ENCODE measurements at places on chromosomes 12 and 14.

DNA sequence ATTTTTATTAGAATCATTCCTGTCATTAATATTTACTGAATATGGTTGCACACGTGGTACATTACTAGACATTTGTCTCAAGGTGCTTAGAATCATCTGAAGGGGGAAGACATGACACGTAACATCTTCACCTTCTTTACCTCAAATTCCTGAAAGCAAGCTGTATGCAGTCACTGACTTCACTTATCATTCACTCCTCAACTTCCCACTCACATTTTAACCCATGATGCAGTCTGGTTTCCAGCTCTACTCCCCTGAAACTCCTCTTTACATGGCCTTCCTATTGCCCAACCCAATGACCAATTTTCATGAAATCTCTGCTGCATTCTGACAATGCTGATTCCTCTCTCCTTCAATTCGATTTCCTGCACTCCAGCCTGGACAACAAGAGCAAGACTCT lies 5.8 kb upstream of the PSMC6 start:
- no peak for DNase-seq

DNA sequence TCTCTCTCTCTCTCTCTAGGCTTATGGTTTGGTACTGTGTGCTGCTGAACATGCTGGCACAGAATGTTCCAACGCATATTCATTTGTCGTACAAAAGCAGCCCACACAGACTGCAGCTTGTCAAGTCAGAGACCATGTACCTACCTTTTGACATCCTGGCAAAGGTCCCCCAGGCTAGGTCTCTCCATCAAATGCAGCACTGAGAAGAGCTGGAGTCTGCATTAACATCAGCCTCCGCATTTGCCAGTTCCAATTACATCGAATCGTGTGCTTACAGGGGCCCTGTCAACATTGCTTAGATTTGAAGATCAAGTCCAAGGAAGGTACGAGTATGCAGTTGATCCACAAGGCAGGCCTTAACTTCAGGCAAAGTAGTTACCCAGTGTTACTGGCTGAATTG lies 47.9 kb downstream of the GPR135 start:
- DNase-seq: no peak

GRCh38 chr12:76101739-76102385 lies 17.4 kb upstream of the NAP1L1 start:
- DNase-seq: no peak

- DNase-seq: no peak
Measured at GRCh38 chr12:121326996-121327674, 25.1 kb downstream of the ANAPC5 start.

- no peak for DNase-seq
Measured at GRCh38 chr12:13900718-13901117, 80.7 kb downstream of the GRIN2B start.

- DNase-seq: no peak
Measured at GRCh38 chr12:105083551-105084105, 630 bp downstream of the ALDH1L2 start.

GRCh38 chr14:24595073-24595808 lies 14.2 kb downstream of the GZMH start:
- DNase-seq: no peak

GRCh38 chr12:89138048-89138852 lies 214.1 kb downstream of the DUSP6 start:
- no peak for DNase-seq

- no peak for DNase-seq
Measured at GRCh38 chr12:5872745-5873144, 72.3 kb downstream of the ANO2 start.

GRCh38 chr14:52094546-52095271 lies 25.9 kb upstream of the NID2 start:
- no peak for DNase-seq

GRCh38 chr12:45464699-45465098 lies 248.8 kb downstream of the ANO6 start:
- peak; percentile 8 for DNase-seq

- no peak for DNase-seq
Measured at GRCh38 chr12:91073426-91073825, 15.6 kb upstream of the KERA start.

GRCh38 chr12:1657688-1658087 lies 28.7 kb downstream of the WNT5B start:
- DNase-seq: no peak

DNA sequence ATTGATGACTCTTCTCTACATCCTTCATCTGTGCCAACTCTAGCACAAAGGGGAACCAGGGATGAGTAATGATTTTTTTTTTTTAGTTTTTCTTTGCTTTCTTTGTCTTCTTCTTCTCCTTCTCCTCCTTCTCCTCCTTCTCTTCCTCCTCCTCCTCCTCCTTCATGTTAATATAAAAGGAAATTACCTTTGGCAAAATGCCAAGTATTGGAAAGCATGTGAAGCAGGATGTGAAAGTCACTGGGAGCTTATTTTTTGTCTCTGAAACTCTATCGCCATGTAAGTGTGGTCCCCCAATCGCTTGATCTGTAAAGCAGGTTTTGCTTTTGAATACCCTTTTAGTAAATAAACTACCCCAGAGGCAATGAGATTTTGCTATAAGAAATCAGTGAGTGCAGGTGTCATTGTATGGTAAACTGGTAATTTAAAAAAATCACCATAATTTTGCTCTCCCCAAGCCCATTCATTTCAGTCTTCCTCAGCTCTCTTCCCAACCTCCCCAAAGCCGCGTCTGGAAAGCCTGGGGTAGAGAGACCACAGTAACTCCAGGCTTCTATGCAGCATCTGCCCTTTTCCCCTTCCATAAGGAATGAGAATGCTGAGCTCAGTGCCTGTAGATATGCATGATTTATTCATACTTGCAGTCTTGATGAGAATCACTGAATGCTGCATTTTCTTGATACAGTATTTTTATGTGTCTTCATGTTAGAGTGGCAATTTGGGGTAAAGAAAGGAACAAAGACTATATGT lies 388.7 kb downstream of the TMEM117 start:
- DNase-seq: no peak

GRCh38 chr12:65074932-65075331 lies 46.2 kb downstream of the WIF1 start:
- DNase-seq: peak; percentile 21

GRCh38 chr12:70258605-70259403 lies 15.6 kb downstream of the CNOT2 start:
- no peak for DNase-seq

DNA sequence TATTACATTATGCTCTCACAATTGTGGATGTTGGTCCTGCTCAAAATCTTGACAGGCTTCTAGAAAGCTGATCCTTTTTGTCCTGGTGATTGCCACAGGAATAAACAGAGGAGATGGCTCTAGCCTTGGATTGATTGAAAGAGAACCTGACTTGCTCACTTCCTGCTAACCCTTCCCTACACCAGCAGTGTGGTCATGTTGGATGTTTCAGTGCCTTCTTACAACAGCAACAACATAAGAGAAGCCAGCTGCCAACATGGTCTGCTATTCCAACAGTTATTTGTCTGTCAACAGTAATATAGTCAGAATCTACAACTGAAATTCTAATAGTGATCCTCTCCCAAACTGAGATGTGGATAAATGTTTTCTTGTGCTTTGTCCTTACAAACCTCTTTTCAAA lies 311.6 kb upstream of the DIO2 start:
- no peak for DNase-seq

GRCh38 chr14:65106736-65107135 lies 4.4 kb upstream of the MAX start:
- DNase-seq: no peak

DNA sequence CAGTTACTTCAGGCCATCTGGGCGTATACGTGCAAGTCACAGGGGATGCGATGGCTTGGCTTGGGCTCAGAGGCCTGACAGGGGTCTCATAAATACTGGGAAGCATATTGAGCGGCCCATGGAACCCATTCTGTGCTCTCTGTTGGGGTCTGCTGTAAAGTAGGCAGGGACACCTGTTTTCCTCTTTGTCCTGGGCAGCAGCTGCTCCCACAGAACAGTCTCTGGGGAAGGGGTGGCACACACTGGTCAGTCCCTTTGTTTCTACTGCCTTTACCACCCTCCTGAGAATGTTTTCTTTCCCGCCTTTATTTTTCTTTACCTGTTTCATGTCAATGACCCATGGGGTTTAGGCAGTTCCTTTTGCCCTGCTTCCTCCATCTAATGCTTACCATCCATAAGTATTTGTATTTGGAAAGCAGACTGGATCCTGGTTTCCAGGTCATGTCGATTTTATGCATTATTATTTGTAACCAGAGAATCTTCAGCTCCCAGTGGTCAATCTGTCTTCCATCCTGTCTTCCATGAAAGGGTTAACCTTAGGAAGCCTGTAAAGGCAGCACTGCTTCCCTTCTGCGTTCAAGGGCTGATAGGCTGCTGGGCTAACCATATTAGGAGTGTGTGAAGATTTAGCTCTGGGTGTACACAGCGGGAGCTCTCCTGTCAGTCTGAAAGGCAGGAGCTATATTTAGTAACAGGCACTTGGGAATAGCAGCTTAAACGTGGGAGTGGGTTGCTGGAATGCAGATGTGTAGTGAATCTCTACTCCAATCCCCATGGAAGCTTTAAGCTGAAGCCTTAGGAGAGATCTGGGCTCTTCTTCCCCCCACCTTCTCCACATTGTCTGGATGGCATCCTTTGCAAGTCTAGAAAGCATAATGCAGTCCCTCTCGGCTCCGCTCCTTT lies 124.0 kb downstream of the DYRK2 start:
- DNase-seq: peak; percentile 80

GRCh38 chr12:108457006-108457733 lies 57.9 kb upstream of the FICD start:
- DNase-seq: peak; percentile 52

DNA sequence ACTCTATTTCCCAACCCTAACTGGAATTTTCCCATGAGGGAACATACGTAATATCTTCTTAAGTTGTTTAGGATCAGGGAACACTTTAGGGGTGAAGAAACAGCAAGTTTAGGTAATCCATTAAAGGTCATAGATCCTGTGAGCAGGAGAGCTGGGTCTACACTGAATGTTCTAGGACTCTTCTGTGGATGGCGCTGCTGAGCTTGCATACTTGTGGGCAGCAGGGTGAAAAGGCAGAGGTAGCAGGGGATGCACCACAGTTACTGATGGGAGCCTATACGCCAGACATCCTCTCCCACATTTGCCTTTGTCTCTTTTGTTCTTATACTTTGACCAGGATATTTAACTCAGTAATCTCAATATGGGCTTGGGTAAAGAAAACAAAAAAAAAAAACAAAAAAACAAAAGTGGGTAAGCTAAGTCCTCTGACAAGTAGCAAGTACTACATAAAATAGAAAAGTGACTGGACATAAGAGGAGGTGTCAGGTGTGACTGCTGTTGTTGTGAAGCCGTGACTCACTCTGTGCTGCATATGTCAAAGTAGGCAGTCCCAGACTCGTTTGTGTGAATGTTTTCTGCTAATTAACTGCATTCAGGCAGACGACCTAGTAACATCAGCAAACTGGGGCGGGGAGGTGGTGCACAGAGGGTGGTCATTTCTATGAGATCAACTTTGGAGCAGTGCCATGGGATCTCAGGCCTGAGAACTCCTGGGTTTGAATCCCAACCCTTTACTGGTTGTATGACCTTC lies 31.6 kb downstream of the NEUROD4 start:
- DNase-seq: no peak

GRCh38 chr14:29806124-29806517 lies 121.5 kb downstream of the PRKD1 start:
- no peak for DNase-seq

DNA sequence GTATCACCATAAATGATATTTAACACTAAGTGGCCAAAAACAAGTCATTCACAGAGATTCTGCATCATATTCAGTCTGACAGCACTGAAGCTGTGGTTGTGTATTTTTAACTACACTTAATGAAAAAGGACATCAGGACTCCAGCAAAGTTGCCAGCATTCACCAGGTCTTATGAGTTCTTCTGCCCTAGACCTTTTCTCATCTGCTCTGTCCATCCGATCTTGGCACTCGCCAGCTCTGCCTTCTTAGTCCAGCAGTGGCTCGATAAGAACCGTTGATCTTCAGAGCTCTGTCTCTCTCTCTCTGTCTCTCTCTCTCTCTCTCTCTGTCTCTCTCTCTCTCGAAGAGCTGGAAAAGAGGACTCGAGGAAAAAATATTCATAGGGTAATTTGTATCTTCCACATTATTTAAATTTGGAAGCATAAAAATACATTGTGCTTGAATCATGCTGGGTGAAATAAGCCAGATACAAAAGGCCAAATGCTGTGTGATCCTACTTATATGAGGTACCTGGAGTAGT lies 232.2 kb downstream of the FBXL14 start:
- no peak for DNase-seq

DNA sequence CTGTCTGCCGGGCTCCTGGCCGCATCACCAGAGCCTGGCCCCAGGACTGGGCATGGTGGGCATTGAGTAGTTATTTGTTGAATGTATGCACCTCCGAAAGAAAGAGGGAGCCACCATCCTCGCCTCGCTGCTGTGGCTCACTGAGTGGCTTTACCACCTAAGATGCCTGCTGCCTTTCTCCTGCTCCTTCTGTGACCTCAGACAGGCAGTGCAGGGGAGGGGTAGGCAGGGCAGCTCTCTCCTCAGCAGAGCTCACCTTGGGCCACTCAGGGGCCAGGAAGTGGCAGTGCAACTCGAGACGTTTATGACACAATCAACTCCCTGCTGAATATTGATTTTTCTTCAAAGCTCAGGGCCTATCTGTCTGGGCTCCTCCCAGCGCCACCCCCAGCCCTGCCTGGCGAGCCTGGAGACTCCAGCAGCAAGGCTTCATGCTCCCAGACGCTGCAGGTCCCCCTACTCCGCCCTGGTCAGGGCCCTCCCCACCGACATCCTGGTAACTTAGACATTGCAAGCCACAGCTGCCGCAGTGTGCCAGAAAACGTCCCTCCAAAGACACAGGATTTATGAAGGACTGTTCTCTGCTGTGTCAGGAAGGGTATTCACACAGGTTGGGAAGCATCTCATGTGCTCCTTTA lies 84.3 kb upstream of the DIO3 start:
- DNase-seq: peak; percentile 43

DNA sequence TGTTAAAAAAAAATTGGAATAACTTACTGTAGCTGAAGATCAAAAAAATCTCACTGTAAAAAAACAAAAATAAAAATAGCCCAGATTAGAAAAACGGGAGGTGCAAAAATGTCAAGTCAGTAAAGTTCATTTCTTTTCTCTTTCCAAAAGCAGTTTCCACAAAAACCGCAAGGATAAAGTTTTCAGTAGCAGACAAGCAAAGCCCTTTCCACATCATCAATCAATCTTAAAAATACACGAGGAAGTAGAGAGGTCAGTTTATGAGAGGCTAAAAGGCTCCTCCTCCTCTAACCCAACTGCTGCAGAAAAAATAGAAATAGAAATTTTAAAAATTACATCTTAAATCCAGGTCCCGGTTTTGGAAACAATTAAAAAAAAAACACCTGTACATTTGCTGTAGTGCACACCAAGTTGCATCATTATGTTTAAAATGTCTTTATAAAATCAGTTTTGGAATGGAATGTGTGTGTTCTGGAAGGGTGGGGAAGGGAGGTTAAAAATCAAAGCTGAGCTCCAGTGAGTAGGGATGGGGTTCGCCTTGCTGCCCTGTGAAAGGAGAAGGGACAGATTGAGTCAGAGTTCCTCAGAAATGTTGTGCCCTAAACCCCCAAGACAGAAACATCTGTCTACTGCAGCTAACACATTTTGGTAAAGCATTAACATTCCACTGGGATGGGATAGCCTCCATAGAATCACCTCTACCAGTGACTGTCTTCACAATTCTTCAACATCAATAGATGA lies 5.8 kb downstream of the HNRNPC start:
- peak; percentile 8 for DNase-seq

GRCh38 chr14:94322648-94323570 lies at the start of gene SERPINA6:
Gene SERPINA6, minus strand, starts transcription at chr14:94323336. Its CDS starts 8,688 bp downstream, at chr14:94314648.
- no peak for DNase-seq
